ENCODE measurements at places on chromosomes 3 and 15.

DNA sequence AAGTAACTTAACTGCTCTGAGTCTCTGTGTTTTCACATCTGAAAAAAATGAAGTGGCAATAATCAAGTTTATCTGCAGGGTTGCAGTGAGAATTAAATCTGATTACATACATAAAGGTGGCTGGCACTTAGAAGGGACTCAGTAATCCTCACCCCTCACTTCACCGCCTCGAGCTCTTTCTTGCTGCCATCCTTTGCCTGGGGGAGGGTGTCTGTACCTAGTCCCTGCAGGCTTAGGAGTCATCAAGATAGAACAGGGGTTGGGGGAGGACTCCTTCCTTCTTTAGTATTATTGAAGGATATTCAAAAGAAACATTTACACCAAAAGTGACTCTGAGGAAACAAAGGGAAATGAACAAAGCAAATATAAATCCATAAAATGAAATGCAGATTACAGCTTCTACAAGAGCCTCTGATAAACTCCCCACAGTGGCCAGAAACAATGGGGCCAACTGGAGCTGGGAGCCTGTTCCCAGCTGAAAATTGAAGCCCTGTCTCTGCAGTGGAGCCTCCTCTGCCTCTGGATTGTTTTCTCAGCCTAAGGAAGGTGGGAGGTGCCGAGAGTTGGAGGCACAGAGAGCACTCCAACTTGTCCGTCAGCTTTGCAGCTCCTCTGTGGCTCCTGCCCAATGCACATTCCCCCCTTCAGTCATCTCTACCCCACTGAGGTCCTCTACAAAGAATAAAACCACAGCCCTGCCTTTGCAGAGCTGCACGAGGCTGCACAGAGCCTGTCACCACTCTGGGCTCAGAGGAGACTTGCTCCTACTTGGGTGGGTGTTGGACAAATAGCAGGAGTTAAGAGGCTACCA lies 41.8 kb downstream of the CRYGS start:
- no peak for DNase-seq

DNA sequence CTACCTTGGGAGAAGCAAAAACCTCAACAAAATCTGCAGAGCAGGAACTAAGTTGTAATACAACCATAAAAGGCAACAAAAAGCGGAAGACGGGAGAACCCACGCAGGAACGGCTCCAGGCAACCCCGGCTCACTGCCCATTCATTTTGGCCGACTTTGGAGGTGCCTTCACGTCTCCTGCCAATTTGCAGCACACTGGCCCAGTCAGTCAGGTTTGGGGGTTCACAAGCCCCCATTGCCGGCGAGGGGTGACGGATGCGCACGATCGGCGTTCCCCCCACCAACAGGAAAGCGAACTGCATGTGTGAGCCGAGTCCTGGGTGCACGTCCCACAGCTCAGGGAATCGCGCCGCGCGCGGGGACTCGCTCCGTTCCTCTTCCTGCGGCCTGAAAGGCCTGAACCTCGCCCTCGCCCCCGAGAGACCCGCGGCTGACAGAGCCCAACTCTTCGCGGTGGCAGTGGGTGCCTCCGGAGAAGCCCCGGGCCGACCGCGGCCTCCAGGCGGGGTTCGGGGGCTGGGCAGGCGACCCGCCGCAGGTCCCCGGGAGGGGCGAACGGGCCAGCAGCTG lies 463 bp downstream of the TERC start:
- DNase-seq = peak; percentile 24

GRCh38 chr3:76352051-76352450 lies 566.7 kb upstream of the ZNF717 start:
- DNase-seq = no peak

DNA sequence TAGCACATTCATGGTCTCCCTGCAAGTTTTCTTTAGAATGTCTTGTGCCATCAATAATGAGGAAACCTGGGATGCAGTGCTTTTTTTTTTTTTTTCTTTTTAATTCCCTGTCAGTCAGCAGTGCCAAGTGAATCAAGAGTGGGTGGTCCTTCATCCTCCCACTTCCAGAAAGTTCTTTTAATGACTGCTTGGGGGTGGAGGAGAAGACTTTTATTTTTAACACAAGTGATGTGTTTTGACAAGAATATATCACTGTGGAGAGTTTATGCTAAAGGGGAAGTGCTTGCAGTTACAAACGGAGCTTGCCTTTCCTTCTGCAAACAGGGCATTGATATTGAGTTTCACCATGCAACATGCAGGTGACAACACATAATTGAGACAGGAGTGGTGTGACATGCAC lies 69.7 kb downstream of the CACNA2D3 start:
- DNase-seq = no peak

Measured in SW 1271 (cell line).